Stimulated activated CD4-positive, alpha-beta T cell treated with anti-CD3 and anti-CD28 coated beads, Interleukin-1b, Interleukin-23, amount 100 ng/mL, for 48 hours (primary cell): ENCODE measurements at places on chromosomes 5 and 9.

GRCh38 chr5:83899326-83899970 lies 178.8 kb upstream of the HAPLN1 start:
- DNase-seq: no peak

- no peak for DNase-seq
These were observed 27.1 kb upstream of the SEMA4D start for GRCh38 chr9:89524963-89525362.

DNA sequence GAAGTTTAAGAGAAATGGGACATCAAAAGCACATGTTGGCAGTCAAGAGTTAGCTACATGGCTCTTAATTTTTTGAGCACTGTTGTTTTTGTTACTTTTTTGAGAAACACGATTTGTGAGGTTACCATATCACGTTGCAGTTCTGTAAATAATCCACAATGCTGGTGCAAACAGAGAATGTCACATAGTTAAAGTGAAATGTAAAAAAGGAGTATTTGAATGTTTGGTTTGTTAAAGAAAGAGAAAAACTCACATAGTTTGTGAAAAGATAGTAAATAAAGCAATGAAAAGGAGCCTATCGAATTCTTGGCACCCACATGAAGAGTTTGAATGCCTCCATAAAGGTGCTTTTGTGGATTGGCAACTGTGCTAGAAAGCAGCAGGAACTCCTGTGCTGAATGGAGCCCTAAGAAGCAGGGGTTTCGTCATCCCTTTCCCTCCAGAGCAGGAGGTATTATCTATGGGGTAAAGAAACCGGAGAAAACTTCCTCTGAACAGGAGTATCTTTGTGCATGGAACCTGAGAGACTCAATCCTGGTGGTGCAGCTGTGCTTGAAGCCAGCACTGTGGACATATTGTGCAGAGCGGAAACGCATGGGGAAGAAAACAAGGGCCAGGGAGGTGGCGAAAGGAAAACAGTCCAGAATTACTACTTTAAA lies 148.5 kb upstream of the OTULINL start:
- DNase-seq: no peak

- DNase-seq: peak; percentile 11
These were observed 65.9 kb downstream of the PRKACG start for GRCh38 chr9:68947842-68948569.

GRCh38 chr5:180594311-180595045 lies 3.2 kb upstream of the SCGB3A1 start:
- no peak for DNase-seq

- DNase-seq: peak; percentile 31
These were observed 86.5 kb upstream of the FSTL4 start for GRCh38 chr5:133698646-133699526.

- DNase-seq: no peak
These were observed 55.8 kb downstream of the NSD1 start for GRCh38 chr5:177189416-177189815.
